ENCODE measurements at places on chromosomes 7 and 10.

DNA sequence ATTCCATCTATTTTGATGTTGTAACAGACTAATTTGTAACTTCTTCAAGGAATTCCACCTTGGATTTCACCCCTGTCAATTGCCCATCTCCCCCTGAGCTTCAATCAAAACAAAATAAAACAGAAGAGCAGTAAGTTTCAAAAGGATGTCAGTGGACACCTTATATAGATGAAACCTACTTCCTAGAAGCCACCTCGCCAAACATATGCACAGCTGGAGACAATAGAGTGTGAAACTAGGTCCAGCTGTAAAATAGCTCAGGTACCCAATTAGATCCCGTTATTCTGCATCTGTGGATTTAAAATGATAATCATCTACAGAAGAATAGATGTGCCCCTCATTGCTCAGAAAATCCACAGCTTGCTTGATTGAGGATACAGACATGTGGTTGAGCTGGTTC lies 598.6 kb downstream of the SH2D4B start:
- DNase-seq = no peak

- DNase-seq = no peak
Observed at GRCh38 chr7:135914346-135914745, 62.8 kb downstream of the MTPN start.

GRCh38 chr7:25515633-25516275 lies 287.5 kb upstream of the NPVF start:
- no peak for DNase-seq

GRCh38 chr10:20147684-20148083 lies 331.5 kb downstream of the PLXDC2 start:
- no peak for DNase-seq

All from fibroblast of skin of left biceps (primary cell).